ENCODE measurements at places on chromosomes 4 and X. TPM values are rescaled to one million over a fixed set of nuclear protein-coding genes. Genes with fewer than 3 reads are reported as not detected.

DNA sequence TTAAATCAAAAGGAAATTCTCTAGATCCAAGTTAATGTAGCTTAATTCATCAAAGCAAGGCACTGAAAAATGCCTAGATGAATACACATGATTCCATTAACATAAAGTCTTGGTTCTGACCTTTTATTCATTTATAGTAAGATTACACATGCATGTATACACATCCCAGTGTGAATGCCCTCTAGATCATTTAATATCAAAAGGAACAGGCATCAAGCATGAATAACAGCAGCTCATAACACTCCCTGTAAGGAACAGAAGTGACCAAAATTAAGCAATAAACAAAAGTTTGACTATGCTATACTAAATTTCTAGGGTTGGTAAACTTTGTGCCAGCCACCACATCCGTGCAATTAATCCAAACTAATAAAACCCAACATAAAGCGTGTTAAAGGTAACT lies 511.5 kb downstream of the SPIN4 start:
- DNase-seq = no peak

- DNase-seq = no peak
Observed at GRCh38 chrX:44503560-44503959, 39.1 kb downstream of the FUNDC1 start.

DNA sequence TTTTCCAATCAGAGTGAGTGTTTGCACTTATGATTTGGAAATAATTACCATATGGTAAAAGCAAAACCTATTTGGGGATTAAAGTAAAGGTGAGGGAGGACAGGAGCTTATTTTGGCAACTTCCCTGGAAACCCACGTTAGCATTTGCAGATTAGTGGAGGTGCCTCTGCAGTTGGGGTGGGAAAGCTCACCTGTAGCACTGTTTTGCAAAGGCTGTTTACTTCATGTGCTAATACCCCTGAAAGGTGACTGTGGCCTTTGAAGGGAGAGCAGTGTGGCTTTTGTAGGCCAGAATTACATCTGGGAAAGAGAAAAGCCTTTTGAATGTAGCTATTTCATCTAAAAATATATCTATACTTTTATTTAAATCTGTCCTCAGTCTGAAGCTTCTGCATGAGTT lies 9.4 kb downstream of the SUPT20HL1 start:
- DNase-seq = no peak

GRCh38 chr4:172813359-172813923 lies 355.2 kb upstream of the GALNT7 start:
- DNase-seq = no peak

DNA sequence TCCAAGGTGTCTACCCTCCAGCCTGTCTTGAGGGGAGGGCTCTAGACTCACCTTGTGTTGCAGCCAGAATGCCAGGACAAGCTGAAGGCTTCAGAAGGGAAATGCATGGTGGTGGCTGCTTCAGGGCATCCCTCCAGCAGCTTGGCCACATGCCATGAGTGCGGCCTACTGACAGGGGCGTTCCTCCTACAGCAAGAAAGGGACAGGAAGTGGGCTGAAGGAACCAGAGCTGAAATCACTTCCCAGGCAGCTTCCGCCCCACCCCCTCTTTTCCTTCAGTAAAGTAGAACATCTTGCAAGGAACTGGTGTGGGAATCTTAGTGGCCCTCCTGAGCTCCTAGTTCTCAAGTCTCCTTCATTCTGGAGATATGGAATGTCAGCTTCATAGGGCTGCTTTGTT lies 167.5 kb upstream of the DGKK start:
- DNase-seq = no peak

- DNase-seq = peak; percentile 33
Observed at GRCh38 chr4:1683261-1683735, 815 bp downstream of the FAM53A start.

DNA sequence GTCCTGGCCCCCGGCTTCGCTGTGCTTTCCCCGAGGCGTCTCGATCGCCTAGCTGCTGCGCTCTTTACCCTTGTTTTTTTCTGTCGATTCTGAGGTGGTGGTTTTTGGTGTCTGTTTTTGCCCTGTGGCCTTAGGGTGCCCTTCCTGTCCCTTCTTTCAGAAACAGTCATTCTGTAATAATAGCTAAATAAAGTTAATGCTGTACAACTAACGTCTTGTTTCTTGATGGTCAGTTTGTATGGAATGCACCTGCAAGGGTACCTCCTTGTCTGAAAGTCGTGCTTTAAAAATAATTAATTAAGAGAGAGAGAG lies 686 bp downstream of the FIP1L1 start:
- DNase-seq = no peak

DNA sequence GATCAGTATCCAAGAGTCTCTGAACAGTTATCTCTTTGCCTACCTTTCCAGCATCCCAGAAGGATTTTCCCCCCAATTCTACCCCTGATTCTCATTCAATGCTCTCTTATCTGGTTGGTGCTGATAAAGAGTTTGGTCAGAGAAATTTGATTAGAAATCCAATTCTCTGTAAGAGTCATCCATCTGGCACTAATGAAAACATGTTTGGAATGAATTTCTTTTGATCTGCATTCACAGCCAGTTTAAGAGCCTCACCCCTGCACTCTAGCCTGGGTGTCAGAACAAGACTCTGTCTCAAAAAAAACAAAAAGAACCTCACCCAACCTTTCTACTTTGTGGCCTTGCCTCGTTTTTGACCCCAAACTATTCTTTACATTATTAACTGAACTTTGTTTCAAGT lies 122.1 kb downstream of the MANBA start:
- no peak for DNase-seq

- DNase-seq = no peak
Observed at GRCh38 chr4:74123065-74123728, 24.2 kb upstream of the CXCL2 start.

GRCh38 chr4:11512871-11513270 lies 84.2 kb upstream of the HS3ST1 start:
- DNase-seq = no peak

DNA sequence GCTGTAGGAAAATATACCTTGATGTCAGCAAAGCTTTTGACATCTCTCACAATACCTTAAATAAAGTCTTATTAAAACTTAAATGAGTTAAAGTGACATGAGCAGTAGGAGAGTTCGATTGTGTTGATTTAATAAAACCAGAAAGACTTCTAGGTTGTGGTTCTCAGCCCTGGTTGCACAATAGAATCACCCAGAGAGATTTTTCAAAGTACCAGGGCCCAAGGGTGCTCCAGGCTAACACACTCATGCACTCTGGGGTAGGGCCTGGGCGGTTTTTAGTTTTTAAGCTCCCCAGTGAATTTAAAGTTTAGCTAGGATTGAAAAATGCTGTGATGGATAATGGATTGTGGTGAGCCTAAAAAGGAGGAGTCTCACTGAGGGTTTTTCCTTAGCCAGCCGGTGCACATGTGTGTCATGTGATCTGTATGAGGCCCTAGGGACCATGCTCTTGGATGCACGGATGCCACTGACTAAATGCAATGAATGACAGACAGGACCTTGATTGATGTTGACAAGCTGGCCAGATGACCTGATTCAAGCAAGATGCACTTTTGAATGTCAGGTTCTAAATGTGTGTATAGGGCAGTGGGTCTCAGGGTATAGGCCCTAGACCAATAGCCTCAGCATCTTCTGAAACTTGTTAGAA lies 185.0 kb downstream of the PTTG2 start:
- DNase-seq = no peak

- no peak for DNase-seq
Observed at GRCh38 chrX:22396408-22396807, 123.7 kb downstream of the CBLL2 start.

The SAT1 gene
- polyA plus RNA-seq = 36.6 TPM

The CYTL1 gene
- 5.6 TPM for polyA plus RNA-seq

The ELOVL6 gene
- 7.4 TPM for polyA plus RNA-seq

The TMPRSS11A gene
- 0.12 TPM for polyA plus RNA-seq

The RTL3 gene
- polyA plus RNA-seq = 0.99 TPM

The HTN3 gene
- not detected for polyA plus RNA-seq

The NKX3-2 gene
- 0.06 TPM for polyA plus RNA-seq

The UGT2B17 gene
- polyA plus RNA-seq = not detected

Data from hindlimb muscle (tissue), 1 donor.